ENCODE measurements at places on chromosomes 7 and 10.

DNA sequence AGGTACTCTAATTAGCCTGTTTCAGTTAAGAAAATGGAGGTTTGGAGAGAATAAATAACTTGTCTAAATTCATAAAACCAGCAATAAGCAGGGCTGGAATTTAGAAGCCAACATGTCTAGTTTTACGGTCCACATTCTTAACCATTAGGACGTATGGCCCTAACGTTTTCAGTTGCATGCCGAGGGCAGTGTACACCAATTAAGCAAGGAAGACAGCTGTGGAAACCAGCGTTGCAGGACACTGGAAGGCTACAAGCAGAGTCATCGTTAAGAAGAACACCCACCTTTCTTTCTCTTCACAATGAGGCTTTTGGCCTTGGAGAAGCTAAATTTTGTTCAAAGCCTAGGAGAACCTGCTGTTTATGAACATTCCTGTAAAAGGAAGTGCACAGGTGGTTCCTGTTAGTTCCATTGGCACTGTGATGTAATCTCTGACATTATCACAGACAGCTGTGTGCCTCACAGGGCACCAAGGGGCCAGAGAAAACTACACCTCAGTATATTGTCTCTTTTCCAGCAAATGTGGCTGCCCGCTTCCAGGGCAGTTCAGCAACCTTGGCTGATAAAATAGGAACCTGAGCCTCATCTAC is 21.0 kb downstream of the MPP7 start:
- no peak for DNase-seq

GRCh38 chr10:48556713-48557112 is 48.2 kb downstream of the ARHGAP22 start:
- DNase-seq, result no peak

- no peak for DNase-seq
These were observed 16.4 kb downstream of the TNRC18 start for GRCh38 chr7:5406957-5407945.

DNA sequence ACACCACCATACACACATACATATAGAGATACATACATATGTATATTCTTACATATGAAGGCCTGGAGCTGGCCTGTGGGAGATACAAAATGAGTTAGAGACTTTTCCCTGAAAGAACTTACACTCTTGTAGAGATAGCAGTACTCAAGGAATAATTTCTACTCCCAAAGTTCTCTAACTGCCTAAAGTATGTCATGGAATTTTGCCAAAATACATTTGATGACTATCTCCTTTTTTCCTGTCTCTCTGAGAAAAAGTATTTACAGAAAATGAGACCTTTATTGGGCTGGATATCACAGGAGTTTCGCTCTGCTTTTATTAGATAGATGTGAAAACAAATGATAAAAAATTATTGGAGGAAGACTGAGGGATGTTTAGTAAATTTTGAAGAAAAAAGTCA is 220.1 kb downstream of the POU6F2 start:
- no peak for DNase-seq

DNA sequence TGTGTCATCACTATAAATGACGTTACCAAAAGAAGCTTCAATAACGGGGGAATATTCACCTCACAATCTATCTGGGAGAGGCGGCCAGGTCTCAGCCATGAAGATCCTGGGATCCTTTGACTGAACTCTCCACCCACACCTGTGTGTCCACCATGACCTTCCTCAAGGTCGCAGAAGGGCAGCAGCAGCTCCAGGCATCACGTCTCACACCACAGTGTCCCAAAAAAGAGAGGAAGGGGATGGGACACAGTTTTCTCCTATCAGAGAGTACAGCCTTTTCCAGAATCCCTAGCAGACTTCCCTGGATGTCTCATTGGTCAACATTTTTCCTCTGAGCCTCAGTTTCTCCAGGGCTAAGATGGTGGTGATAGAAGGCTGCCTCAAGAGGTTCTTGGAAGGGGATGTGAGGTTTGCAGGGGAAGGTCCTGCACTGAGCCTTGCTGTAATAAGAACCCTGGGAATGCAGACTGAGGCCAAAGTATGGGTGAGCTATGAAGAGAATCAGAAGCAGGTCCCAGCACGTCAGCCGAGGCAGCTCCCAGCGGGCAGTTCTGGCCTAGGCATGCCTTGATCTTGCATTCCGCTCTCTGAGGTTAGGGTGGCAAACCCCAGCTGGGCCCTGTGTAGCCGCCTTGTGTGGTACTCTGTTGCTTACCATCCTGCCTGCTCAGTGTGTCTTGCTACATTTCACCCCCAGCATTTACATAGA is 63.8 kb downstream of the COL26A1 start:
- DNase-seq, result no peak

GRCh38 chr7:96311967-96312366 is 9.9 kb downstream of the SLC25A13 start:
- DNase-seq, result no peak

DNA sequence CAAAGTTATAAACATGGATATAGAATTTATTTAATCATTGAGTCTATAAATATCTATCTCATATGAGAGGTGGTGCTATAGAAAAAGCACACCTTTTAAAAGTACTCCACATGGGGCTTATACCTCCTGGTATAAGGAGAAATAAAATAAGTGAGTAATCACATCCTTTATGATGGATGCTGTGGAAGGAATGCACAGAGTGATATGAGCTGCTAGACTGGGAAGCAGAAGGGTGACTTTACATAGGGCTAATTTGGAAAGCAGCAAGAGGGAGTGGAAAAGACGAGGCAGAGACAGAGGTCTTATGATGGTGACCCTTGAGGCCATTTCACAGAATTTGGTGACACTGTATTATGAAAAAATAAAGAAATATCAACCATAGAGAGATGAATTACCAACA is 59.4 kb upstream of the AHR start:
- DNase-seq, result no peak

GRCh38 chr7:94432817-94433216 is 38.1 kb downstream of the COL1A2 start:
- DNase-seq, result no peak

DNA sequence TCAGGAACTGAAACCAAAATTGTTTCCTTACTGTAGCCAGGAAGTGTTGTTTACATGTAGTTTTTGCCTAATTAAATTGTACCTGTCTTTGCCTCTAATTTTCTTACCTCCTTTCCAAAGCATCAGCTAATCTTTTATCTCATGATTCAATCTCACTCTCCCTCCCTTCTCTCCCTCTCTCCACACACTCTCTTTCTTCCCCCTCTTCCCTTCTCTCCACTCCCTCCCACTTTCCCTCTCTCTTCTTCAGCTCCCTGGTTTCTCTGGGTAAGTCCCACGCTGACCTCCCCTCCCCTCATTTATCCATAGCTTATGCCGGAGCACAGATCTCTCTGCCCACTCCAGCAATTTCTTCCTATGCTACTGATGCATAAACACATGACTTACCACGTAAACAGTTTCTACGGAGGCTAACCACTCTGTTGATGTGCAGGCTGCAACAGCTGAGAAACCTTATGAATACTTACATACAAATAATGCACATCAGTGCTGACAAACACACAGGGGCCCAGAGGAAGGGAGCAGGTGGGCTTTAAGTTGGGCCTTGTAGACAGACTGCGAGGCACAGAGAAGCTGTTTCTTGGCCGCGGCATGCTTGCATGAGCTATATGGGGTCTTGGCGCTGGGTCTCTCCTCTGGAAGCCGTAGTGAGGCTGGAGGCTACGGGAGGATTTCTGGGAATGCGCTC is 174.4 kb upstream of the PLXNA4 start:
- no peak for DNase-seq

- DNase-seq, result no peak
These were observed 120.3 kb downstream of the WNT2 start for GRCh38 chr7:117202511-117202910.

DNA sequence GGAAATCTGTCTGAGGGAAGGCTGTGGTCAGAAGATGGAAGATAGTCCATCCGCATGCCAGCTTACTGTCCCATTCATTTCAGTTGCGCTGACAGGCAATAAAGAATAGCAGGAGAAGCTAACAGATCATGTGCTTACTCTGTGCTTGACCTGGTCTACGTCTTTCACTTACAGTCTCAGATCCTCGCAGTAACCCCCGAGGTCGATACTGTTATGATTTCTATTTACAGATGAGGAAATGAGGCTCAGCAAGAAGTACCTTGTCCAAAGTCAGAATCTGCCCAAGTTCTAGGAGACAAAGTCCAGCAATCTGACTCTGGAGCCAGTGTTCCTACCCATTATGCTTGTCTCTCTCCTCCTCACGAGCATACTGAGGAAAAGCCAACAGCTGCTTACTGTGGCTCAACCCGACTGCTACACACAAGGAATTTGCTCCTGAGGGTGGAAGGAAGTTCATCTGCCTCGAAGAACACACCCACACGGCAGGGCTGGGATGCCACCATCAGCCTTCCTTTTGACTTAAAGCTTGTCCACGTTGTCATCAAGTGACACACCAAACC is 74.2 kb downstream of the MINPP1 start:
- DNase-seq, result no peak
